ENCODE measurements at places on chromosomes 11 and 22. TPM values are rescaled to one million over a fixed set of nuclear protein-coding genes. Genes with fewer than 3 reads are reported as not detected.

F2 gene
- total RNA-seq = not detected

TRIM49 gene
- total RNA-seq = not detected

TRIM29 gene
- total RNA-seq = not detected

ADAMTS15 gene
- total RNA-seq = not detected

MS4A3 gene
- not detected for total RNA-seq

DNA sequence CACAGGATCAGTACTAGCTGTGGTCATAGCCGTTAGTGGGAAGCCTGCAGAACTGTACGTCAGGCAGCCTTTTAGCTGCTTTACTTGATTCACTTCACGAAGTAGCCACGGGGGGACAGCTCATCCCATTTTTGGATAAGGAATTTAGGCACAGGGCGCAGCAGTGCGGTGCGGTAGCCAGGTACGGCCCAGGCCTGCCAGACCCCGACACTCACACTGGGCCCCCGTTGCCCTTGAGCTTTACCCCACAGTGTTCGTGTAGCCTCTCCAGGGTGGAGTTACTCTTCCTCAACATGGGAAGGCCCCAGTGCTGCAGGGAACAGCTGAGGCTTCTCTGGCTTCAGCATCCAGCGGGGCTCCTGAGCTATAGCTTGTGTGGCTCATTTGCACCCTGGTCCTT lies 59.4 kb downstream of the SBF1 start:
- H3K36me3 ChIP-seq = peaks cover 16% of the 10 kb centered on the region
- H3K4me3 ChIP-seq = no peak overlapping the region
- DNase-seq = no peak
- H3K27me3 ChIP-seq = no peaks in the 10 kb centered on the region

DNA sequence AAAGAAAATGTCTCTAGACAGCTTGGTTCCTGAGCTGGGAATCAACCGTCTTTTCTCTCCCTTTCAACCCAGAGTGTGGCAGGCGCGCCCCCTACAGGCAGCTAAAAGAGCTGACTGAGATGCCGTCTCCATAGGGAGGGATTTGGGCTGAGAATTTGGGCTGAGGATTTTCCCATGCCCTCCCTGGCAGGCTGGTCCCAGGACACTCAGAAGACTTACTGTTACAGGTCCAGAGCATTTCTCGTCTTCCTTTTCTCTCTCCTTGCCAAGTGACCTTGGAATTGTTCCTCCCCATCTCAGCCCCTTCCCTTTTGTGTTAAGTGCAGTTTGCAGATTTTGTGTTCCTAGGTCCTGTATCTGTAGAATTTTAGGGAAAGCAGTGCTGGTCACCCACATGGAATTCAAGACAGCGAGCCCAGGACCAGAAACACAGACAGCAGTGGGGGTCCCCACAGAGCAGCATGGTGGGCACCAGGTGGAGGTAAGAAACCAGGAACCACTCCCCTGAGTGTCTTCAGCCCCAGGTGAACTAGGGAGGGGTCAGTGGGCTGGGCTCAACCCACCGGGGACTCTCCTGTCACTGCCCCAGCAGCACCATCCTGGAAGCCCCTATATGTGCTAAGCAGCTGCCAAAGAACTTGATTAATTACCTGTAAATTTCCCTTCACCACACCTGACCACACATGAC lies 9.9 kb upstream of the IGLL5 start:
- no peaks in the 10 kb centered on the region for H3K36me3 ChIP-seq
- peaks cover 30% of the 10 kb centered on the region for H3K27me3 ChIP-seq
- DNase-seq = peak; percentile 52
- no peak overlapping the region for H3K27ac ChIP-seq

DNA sequence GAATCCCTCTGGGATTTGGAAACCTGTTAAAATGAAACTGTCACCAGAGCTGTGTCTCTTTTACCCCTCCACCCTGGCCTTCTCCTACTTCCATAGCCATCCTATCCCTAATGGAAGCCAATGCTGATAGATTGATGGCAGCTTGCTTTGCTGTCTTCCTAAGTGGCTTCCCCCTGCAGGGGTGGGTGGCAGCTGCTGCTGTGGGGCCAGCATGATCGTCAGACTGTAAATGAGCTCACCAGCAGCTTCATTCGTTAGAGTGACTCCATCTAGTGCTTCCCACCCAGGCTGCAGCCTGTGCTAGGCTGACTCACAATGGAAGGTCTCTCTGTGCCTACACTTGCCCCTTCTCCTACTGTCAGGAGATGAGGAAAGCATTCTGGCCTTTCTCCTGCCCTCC lies 311.0 kb downstream of the BUD13 start:
- no peak for DNase-seq
- peaks cover 6% of the 10 kb centered on the region for H3K27me3 ChIP-seq
- no peaks in the 10 kb centered on the region for H3K36me3 ChIP-seq
- no peaks in the 10 kb centered on the region for H3K4me1 ChIP-seq

DNA sequence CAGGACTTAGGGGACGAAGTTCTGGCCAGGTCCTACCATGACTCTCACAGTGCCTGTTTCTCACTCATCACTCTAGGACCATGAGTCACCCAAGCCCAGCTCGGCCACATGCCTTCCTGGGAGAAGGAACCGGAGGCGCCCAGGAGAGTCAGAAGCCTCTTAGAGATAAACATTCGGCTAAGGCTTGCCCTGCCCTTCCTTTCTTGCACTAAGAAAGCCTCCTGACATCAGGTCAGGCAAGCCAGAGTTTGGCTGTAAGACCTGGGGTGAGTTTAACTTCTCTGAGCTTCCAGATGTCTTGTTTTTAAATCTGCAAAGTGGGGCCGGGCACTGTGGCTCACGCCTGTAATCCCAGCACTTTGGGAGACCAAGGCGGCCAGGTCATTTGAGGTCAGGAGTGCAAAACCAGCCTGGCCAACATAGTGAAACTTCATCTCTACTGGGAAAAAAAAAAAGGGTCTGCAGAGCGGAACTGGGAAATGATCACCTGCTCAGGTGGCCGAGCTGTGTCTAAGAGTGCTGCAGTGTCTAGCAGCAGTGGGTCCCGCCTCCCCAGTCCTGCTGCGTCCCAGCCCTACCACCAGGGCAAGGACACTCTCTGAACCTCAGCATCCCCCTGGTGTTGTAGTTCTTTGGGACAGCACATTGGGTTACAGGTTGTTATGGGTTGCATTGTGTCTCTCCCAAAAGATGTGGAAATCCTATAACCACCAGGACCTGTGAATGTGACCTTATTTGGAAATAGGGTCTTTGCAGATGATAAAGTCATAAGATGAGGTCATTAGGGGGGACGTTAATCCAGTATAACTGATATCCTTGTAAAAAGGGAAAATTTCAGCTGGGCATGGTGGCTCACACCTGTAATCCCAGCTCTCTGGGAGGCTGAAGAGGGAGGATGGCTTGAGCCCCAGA lies 1.8 kb upstream of the CARS1 start:
- H3K27me3 ChIP-seq = peaks cover 3% of the 10 kb centered on the region
- no peak overlapping the region for H3K27ac ChIP-seq
- peak overlapping the region; percentile 54 for H3K4me3 ChIP-seq
- DNase-seq = no peak

GRCh38 chr11:12122083-12122482 lies 11.7 kb downstream of the MICAL2 start:
- no peak overlapping the region for H3K4me3 ChIP-seq
- peaks cover 45% of the 10 kb centered on the region for H3K36me3 ChIP-seq
- no peak for DNase-seq
- peaks cover 89% of the 10 kb centered on the region for H3K4me1 ChIP-seq
- no peaks in the 10 kb centered on the region for H3K27me3 ChIP-seq

GRCh38 chr11:14163576-14163975 lies 195.4 kb downstream of the RRAS2 start:
- H3K4me1 ChIP-seq = peaks cover 13% of the 10 kb centered on the region
- no peak for DNase-seq
- H3K27ac ChIP-seq = no peak overlapping the region
- peaks cover 1% of the 10 kb centered on the region for H3K27me3 ChIP-seq
- no peaks in the 10 kb centered on the region for H3K36me3 ChIP-seq
- H3K4me3 ChIP-seq = no peak overlapping the region

GRCh38 chr11:2675540-2675939 lies 24.3 kb downstream of the KCNQ1OT1 start:
- no peaks in the 10 kb centered on the region for H3K36me3 ChIP-seq
- no peaks in the 10 kb centered on the region for H3K4me1 ChIP-seq
- H3K4me3 ChIP-seq = no peak overlapping the region
- H3K27ac ChIP-seq = no peak overlapping the region
- no peak for DNase-seq

- no peak overlapping the region for H3K27ac ChIP-seq
- DNase-seq = no peak
- no peaks in the 10 kb centered on the region for H3K4me1 ChIP-seq
- no peaks in the 10 kb centered on the region for H3K36me3 ChIP-seq
Measured at GRCh38 chr11:2363577-2364370, 13.3 kb upstream of the CD81 start.

Measured in activated T-helper 1 cell treated with anti-CD3 and anti-CD28 coated beads, Interleukin-12 subunit alpha, Interleukin-12 subunit beta, Interleukin-2, Interleukin-4 antibody, amounts not matched to agents 30 ng/mL and 10 ng/mL and 1 ng/mL, durations not matched to agents 14 hours and 24 hours and 36 hours (primary cell).